ENCODE measurements at places on chromosomes 6 and 20. TPM values are rescaled to one million over a fixed set of nuclear protein-coding genes. Genes with fewer than 3 reads are reported as not detected.

The HCRTR2 gene
- total RNA-seq: not detected

The LY86 gene
- 0.73 TPM for total RNA-seq

The LBP gene
- total RNA-seq: not detected

The TRIM31 gene
- total RNA-seq: not detected

The FOXC1 gene
- 0.21 TPM for total RNA-seq

The OR2J2 gene
- not detected for total RNA-seq

GRCh38 chr6:139406577-139407343 is 32.3 kb upstream of the CITED2 start:
- no peak for DNase-seq

DNA sequence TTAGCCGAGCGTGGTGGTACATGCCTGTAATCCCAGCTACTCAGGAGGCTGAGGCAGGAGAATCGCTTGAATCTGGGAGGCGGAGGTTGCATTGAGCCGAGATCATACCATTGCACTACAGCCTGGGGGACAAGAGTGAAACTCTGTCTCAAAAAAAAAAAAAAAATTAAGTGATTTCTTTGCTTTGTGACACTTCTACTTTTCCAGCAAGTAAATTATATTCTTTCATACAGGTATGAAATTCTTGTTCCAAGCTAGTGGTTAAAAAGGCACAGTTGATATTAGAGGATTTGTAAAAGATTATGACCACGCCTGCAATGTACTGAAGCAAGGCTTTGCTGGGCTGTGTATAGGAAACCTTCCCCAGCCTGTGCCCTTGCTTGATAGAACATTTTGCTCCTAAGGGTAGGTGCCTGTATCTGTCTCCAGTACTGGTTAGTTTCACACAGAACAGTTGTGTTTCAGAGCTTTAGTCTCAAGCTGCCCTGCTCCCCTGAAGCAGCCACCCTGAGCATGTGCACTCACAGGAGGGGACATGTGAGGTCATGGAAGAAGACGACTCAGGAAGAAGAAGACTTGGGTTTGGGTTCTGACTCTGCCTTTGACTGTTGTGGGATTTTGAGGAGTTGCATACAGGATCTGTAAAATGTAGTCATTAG is 10.2 kb downstream of the PTPN1 start:
- no peak for DNase-seq

DNA sequence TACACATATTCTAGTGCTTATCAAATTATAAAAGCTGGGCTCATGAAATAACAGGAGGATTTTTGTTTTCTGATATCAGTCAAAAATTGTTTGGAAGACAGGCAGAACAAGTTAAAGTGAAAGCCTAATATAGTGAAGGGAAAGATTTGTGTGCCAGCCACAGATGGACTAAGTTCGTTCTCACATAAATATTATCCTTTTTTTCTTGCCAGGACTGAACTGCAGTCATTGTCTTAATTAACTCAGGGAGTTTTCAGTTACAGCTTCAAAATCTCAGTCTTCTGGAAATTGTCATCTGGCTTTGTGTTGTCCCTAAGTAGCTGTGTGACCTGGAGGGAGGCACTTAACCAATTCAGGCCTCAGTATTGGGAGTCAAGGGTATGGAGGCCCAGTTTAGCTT is 40.7 kb downstream of the PLCB4 start:
- no peak for DNase-seq

GRCh38 chr6:41722969-41723529 is 12.4 kb downstream of the TFEB start:
- no peak for DNase-seq

GRCh38 chr6:129429956-129430355 is 280.0 kb downstream of the ARHGAP18 start:
- no peak for DNase-seq

GRCh38 chr6:117919775-117920729 is 13.0 kb downstream of the SLC35F1 start:
- DNase-seq: no peak

DNA sequence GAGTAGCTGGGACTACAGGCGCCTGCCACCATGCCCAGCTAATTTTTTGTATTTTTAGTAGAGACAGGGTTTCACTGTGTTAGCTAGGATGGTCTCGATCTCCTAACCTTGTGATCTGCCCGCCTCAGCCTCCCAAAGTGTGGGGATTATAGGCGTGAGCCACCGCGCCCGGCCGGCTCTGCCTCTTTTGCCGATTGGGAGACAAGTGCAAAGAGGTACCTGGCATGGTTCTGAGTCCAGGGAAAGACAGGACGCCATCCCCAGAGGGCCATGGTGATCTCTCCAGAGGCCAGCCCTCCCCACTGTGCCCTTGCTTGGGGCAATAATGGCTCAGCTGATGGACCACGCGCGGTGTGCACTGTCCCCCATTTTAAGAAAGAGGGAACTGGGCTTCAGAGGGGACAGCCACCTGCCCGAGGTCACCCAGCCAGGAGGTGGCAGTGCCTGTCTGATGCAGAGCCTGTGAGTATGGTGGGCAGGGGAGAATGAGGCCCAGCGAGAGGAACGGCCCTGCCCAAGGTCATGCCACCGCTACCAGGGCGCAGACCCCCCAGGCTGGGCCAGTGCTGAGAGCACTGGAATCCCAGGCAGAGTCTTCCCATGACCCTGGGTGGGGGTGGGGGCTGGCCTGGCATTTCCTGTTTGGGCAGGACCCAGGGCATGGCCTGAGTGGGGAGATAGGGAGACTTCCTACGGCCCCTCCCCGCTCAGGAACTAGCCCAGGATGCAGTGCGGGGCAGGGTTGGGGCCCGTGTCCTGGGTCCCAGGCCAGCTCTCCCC is 61.0 kb downstream of the SNAI1 start:
- no peak for DNase-seq

GRCh38 chr6:149646599-149646998 is 1.9 kb downstream of the KATNA1 start:
- DNase-seq: no peak

DNA sequence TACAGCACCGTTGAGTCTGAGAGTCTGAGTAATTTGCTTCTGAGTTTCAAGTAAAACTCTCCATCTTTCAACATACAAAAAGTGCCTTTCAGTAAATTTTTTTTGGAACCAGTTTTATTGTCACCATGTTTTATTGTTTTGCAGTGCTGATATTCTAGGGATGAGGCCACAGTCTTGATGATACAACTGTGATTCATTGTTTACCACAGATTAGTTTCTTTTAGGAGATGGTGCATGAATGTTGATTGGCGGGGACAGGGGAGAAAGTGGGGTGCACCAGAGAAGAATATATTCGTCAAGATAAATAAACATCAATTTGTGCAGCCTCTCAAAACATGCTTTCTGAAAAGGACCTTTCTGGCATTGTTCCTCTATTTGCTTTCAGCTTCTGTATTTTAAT is 109.0 kb downstream of the MCHR2 start:
- no peak for DNase-seq

GRCh38 chr20:6007529-6008103 is 46.2 kb downstream of the LRRN4 start:
- no peak for DNase-seq

DNA sequence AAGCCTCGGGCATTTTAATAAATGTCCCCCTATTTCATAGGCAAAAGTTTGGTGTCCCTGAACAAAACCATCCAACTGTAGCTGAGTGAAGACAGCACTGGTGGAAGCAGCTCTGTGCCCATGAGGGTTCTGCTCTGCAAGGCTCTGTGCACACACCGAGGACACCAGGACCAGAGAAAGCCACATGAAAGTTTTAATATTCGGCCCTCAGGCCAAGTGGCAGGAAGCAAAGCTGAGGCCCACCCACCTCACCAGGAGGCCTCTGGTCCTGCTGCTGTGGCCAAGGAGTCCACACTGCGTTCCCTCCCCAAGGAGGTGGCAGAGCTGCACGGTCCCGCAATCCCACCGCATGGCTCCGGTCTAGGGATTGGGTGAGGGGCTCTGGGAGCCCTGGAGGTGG is 62.6 kb upstream of the RPS6KA2 start:
- DNase-seq: no peak

GRCh38 chr6:167566711-167567141 is 241.8 kb downstream of the TTLL2 start:
- DNase-seq: no peak
